ENCODE measurements at places on chromosomes 7 and 10. TPM values are rescaled to one million over a fixed set of nuclear protein-coding genes. Genes with fewer than 3 reads are reported as not detected.

- no peaks in the 10 kb centered on the region for H3K4me1 ChIP-seq
- no peak overlapping the region for H3K27ac ChIP-seq
- H3K36me3 ChIP-seq = no peaks in the 10 kb centered on the region
- H3K4me3 ChIP-seq = no peak overlapping the region
- H3K27me3 ChIP-seq = no peaks in the 10 kb centered on the region
Observed at GRCh38 chr10:23630885-23631284, 192.0 kb downstream of the OTUD1 start.

- no peak for DNase-seq
- peaks cover 3% of the 10 kb centered on the region for H3K4me1 ChIP-seq
- H3K36me3 ChIP-seq = no peaks in the 10 kb centered on the region
- no peak overlapping the region for H3K27ac ChIP-seq
- H3K27me3 ChIP-seq = no peaks in the 10 kb centered on the region
Observed at GRCh38 chr7:14934839-14935238, 32.3 kb upstream of the DGKB start.

DNA sequence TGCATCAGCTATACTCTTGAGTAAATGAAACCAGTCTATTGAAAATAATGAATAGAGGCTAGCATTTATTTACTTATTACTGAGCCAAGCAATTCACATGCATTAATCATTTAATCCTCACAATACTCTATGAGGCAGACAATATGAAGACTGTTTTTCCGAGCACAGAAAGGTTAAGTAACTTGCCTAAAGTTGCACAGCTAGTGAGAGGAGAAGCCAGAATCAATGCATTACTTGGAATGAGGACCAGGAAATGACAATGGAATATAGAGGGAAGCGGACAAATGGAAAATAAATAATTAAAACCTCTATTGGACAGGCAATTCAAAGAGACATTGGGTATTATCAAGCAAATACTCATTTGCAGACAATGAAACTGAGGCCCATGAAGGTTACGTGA, 207.6 kb upstream of the PRKCQ start:
- H3K27me3 ChIP-seq = no peaks in the 10 kb centered on the region
- no peak overlapping the region for H3K27ac ChIP-seq
- no peak overlapping the region for H3K4me3 ChIP-seq
- no peaks in the 10 kb centered on the region for H3K36me3 ChIP-seq
- H3K4me1 ChIP-seq = peaks cover 5% of the 10 kb centered on the region

The TRA2A gene
- 23.6 TPM for total RNA-seq

DNA sequence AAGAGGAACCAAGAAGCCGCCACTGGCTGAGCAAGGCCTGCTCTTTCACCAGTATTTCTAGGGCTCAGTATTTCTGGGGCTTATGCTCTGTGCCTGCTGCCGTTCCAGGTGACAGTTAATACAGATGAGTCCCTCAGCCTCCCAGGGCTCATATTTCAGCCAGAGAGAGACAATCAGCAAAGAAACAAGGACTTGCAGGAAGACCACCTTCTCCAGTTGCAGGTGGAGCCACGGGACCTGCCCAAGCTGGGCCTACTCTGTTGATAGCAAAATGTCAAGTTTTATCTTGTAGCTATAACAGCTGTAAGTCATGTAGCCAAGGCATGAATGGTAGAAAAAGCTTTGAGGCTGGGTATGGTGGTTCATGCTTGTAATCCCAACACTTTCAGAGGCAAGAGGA, 42.7 kb downstream of the NPTX2 start:
- H3K27me3 ChIP-seq = no peaks in the 10 kb centered on the region
- no peaks in the 10 kb centered on the region for H3K36me3 ChIP-seq
- H3K27ac ChIP-seq = no peak overlapping the region
- H3K4me1 ChIP-seq = no peaks in the 10 kb centered on the region

DNA sequence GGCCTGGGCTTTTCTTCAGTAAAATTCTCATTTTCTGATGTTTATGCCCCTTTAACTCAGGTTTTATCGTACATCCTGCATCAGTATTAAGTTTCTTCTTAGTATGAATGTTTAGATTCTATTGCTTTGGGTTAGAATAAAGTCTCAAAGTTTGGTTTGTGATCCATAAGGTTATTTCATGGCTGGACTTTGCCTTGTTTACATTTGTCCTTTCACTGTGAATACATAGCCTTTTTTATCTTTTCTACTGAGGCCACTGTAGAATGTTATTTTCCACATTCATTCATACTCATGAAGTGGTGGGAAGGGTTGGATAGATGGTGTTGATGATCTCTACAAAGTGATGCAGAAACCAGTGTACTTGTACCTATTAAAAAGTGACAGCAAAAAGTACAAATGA, 59.8 kb downstream of the CCSER2 start:
- H3K36me3 ChIP-seq = no peaks in the 10 kb centered on the region
- H3K4me1 ChIP-seq = peaks cover 2% of the 10 kb centered on the region
- no peaks in the 10 kb centered on the region for H3K27me3 ChIP-seq
- DNase-seq = peak; percentile 8

GRCh38 chr7:36217211-36217960, 64.3 kb downstream of the EEPD1 start:
- no peak overlapping the region for H3K27ac ChIP-seq
- H3K27me3 ChIP-seq = no peaks in the 10 kb centered on the region
- no peaks in the 10 kb centered on the region for H3K36me3 ChIP-seq
- no peak for DNase-seq
- H3K4me3 ChIP-seq = no peak overlapping the region
- H3K4me1 ChIP-seq = peaks cover 7% of the 10 kb centered on the region

GRCh38 chr7:16875861-16876260, 5.9 kb downstream of the AGR3 start:
- no peaks in the 10 kb centered on the region for H3K27me3 ChIP-seq
- no peak overlapping the region for H3K4me3 ChIP-seq
- H3K27ac ChIP-seq = no peak overlapping the region
- H3K36me3 ChIP-seq = no peaks in the 10 kb centered on the region
- no peaks in the 10 kb centered on the region for H3K4me1 ChIP-seq
- DNase-seq = no peak

- H3K36me3 ChIP-seq = no peaks in the 10 kb centered on the region
- H3K27me3 ChIP-seq = no peaks in the 10 kb centered on the region
- H3K27ac ChIP-seq = no peak overlapping the region
- DNase-seq = no peak
- peaks cover 6% of the 10 kb centered on the region for H3K4me1 ChIP-seq
- no peak overlapping the region for H3K4me3 ChIP-seq
Observed at GRCh38 chr7:42736931-42737330, 174.9 kb downstream of the C7orf25 start.

The OR6B1 gene
- not detected for total RNA-seq

Measured in osteoblast (primary cell).